Left cardiac atrium (tissue), 4 donors: ENCODE measurements at places on chromosomes 1 and 21. TPM values are rescaled to one million over a fixed set of nuclear protein-coding genes. Genes with fewer than 3 reads are reported as not detected.

The MTMR11 gene
- total RNA-seq: 6.0 TPM

The CYP4B1 gene
- total RNA-seq: 15.6 TPM

The VWA5B1 gene
- 0.06 TPM for total RNA-seq

The SPATA17 gene
- 1.2 TPM for total RNA-seq

The CFHR4 gene
- total RNA-seq: not detected

The RPE65 gene
- not detected for total RNA-seq

The APCS gene
- total RNA-seq: not detected

The MRPS6 gene
- 54.8 TPM for total RNA-seq

The SEMA6C gene
- 37.0 TPM for total RNA-seq

The CDK18 gene
- 118 TPM for total RNA-seq

GRCh38 chr1:115925467-115925866 is 50.8 kb upstream of the SLC22A15 start:
- no peak for DNase-seq

DNA sequence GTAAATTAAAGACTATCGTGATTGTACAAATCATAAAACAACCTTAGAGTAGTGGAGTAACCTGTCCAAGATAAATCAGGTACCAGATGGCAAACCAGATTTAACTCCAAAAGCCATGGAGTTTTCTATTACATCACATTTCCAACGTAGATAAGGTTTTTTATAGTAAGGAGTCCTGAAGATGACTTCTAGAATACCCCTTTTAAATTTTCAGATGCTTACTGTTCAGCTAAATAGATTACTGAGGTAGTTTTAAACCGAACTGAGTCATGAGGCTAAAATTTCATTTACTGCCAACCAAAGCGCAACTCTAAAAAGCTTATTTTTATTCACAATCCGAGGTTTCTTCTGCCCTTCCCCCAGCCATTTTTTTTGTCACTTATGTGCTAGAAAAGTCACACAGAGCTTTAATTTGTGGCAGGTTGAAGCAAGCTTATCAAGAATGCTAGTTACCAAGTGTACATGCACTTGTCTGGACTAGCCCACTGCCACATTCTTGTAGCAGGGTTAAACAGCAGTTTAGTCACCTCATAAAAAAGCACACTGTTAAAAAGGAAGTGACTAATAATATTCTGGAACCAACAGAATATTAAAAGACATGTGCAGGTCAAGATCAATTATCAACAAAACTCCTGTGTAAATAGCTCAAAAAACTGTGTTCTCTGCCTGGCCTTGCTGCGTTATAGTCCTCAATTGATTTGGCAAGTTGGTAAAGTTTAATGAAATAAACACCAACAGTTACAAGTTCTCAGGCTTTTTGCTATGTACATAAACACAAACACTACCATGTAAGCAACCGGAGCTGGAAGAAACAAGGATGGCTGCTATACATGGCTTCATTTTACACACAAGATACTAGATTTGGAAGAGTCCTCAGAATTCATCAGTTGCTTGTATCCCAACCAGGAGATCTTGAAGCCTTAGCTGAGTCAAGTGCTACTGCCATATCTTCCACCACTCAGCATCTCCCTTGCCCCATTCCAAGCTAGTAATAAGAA is 180.3 kb upstream of the DMRTA2 start:
- no peak for DNase-seq

DNA sequence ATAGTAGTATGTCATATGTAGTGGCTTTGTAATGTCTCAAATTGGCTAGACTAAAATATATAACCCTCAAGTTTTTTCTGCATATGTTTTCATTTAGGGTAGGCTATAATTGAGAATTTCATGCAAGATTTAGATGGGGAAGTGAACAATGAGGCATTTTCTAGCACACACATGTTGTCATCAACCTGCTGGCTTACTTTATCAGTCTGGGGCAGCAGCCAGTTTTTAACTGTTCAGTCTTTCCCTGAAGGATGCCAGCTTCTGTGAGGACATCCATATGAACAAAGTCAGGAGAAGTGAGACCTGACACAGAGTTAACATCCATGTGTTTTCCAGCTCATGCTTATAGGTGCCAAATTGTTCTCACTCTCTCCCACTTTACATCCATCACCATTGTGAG is 74.7 kb upstream of the OLFM3 start:
- no peak for DNase-seq

DNA sequence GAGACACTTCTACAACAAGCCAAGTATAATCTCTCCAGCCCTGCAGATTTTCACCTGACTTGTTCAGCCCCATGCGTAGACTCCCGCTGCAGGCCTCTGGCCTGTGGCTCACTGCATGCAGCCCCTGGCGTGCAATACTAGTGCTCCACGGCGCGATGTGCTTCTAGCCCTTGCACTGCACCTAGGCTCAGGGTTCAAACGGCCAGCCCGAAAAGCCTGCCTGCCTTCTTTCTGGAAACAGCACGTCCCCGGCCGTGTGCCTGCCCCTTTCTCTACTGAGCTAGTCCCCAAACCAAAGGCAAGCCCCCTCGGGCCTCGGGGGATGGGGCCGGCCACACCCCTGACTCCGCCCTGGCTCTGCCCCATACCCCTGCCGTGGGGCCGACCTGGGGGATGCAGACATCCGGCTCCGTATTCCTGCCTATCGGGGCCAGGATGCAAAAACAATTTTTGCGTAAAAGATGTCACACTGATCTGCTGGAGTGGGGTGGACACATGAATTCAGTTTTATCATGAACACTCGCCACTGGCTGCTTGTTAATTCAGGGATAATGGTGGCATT is 26.3 kb upstream of the TRAPPC10 start:
- no peak for DNase-seq

DNA sequence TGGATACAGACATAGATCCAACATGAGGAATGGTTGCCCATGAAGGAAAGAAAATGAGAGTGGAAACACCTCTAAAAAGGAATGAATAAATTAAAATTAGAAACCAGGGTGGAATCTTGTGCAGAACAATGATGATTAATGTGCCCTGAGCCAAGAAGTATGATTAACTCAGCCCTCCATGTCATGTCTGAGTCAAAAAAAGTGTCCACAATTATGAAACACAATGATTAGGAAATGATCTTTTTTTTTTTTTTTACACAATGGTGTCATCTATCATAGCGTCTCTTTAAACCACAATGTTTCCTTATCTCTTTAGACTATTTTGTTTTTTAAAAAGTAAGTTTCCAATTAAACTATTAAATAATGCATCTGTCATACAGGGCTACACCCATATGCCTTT is 78.9 kb upstream of the RAB4A start:
- DNase-seq: no peak

DNA sequence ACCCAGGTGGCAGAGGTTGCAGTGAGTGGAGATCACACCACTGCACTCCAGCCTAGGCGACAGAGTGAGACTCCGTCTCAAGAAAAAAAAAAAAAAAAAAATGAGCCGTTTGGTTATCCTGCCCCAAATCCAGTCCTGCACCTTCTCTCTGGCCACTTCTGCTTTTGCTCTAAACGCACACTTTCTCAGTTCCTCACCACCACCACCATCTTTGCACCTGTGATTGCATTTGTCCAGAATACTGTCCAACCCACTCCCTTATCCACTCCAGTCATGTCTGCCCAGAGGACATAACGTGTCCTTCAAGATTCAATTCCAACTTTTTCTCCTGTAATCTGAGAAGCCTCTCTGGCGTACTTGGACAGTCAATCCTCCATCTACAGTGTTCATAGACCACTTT is 2.2 kb upstream of the NEK2 start:
- no peak for DNase-seq

DNA sequence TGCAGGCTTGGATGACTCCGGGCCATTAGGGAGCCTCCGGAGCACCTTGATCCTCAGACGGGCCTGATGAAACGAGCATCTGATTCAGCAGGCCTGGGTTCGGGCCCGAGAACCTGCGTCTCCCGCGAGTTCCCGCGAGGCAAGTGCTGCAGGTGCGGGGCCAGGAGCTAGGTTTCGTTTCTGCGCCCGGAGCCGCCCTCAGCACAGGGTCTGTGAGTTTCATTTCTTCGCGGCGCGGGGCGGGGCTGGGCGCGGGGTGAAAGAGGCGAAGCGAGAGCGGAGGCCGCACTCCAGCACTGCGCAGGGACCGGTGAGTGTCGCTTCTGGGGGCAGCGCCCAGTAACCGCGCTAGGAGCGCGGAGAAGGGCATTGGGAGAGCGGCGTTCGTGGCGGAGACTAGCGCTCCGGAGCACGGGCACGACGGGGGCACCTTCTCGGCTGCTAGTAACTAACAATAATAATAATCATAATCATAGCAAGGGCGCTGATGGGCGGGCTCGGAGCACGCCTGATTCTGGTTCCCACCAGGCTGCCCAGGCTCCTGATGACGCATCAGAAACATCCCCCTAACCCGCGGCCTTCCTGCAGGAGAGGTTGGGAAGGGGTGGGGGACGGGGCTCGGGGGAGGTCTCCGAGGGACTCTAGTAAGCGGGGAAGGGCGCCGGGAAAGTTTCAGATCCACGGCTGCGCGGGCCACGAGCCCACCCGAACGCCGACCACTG is at the start of gene MX1:
Gene MX1, plus strand, starts transcription at position 286 of the 722 bp plus-strand sequence. CDS start 5,832 bp downstream, outside the sequence.
- DNase-seq: peak; percentile 88

DNA sequence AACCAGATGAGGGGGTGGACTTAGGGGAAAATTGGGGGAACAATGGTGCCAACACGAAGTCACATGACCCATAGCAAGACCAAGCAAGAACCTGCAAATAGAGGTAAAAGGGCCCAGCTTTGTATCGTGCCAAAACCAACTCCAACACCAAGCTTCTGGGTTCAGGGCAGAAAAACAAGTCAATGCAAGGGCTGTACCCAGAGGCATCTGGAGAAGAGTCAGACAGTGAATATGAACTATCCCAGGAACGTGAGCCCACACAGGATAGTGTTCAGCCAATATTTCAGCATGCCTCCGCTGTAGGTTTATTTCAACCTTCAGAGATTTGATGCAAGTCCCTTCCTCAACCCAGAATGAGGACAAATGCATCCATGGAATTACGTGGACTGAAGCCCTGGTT is 15.0 kb upstream of the ZMYM6 start:
- DNase-seq: no peak

- no peak for DNase-seq
These were observed 1260.7 kb downstream of the PLA2G4A start for GRCh38 chr1:188089461-188089860.

DNA sequence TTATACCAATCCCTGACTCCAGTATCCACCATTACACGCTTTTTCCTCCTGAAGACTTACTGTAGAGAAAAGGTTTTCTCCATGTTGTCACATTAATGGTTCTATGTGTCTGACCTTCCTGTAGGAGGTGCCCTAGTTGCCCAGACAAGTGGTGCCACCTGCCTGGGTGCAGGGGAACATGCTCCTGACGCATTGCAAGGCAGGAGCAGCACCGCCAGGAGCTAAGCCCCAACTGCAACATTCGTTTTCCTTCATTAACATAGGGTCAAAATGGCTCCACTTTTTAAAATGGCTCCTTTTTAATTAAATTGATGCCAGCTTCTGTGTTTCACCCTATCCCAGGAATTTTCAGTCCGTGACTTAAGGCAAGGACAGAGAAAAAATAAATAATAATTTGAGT is 220.1 kb upstream of the SAMSN1 start:
- no peak for DNase-seq

GRCh38 chr21:18157406-18157805 is 87.2 kb upstream of the CHODL start:
- DNase-seq: no peak

DNA sequence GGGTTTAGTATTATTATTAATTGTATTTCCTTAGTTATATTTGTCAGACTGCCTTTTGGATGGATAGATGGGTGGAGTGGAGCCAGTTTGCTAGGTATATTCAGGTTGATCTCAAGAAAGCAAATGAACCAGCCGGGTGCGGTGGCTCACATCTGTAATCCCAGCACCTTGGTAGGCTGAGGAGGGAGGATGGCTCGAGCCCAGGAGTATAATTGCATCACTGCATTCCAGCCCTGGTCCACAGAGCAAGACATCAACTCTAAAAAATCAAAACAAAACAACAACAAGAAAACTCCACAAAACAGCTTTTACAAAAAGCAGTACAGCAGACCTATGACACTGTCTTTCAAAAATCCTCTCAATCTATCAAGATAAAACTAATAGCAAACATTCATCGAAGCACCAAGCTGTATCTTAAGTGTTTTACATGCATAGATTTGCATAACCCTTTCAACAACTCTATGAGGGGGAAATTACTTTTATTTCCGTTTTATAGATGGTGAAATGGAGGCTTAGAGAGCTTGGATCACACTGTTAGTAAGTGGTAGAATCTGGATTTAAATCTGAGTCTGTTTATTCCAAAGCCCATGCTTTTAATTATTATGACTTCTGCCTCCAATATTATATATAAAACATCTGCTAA is 25.5 kb downstream of the KMO start:
- DNase-seq: no peak

GRCh38 chr1:15412843-15413242 is 3.2 kb downstream of the EFHD2 start:
- DNase-seq: peak; percentile 55

GRCh38 chr1:164559342-164560051 is 513 bp downstream of the PBX1 start:
- peak; percentile 44 for DNase-seq

- DNase-seq: no peak
These were observed 26.7 kb downstream of the MIER1 start for GRCh38 chr1:66951513-66951912.

DNA sequence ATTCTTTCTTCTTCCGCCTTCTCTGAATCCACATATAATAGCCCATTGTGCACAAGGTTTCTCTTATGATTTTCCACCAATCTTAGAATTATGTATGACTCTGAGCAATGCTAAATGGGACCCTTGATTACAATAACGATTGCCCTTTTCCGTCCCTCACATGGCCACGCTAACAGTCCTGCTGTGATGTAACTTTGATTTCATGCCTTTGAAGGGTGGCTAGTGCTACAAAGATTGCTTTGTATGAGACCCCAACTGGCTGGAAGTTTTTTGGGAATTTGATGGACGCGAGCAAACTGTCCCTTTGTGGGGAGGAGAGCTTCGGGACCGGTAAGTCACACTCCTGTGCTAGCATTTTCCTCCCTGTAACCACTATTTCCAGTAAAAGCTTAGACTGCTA is 45.3 kb downstream of the PGM1 start:
- no peak for DNase-seq

GRCh38 chr1:15953294-15953771 is 22.6 kb downstream of the ZBTB17 start:
- no peak for DNase-seq
